ENCODE measurements at places on chromosomes 4 and X.

- H3K27ac ChIP-seq, result no peak overlapping the region
- DNase-seq, result no peak
- H3K27me3 ChIP-seq, result no peaks in the 10 kb centered on the region
- no peak overlapping the region for H3K4me3 ChIP-seq
- H3K4me1 ChIP-seq, result no peaks in the 10 kb centered on the region
Measured at GRCh38 chr4:11312389-11312788, 116.3 kb downstream of the HS3ST1 start.

- no peak for DNase-seq
- no peak overlapping the region for H3K27ac ChIP-seq
- peaks cover 3% of the 10 kb centered on the region for H3K27me3 ChIP-seq
- no peaks in the 10 kb centered on the region for H3K36me3 ChIP-seq
- H3K4me1 ChIP-seq, result no peaks in the 10 kb centered on the region
- H3K4me3 ChIP-seq, result no peak overlapping the region
Measured at GRCh38 chrX:132576939-132577338, 88.1 kb upstream of the MBNL3 start.

DNA sequence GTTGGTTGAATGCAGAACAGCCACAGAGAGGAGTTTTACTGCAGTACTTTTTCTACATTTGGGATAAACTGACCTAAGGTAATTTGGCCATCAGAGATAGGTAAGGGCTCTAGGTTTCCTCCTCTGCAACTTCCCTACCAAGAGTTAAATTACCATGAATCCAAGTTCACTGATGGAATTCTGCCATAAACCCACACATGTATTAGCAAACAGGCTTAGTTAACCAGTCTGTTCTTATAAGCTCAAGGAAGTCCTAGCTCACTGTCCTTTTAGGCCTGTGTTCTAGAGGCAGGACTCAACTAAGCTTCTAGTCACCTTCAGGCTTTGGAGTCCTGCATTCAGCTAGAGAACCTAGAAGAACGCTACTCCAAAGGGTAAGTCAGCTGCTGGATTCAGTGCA lies 4.0 kb downstream of the FAM114A1 start:
- H3K27ac ChIP-seq, result no peak overlapping the region
- no peaks in the 10 kb centered on the region for H3K36me3 ChIP-seq
- no peak for DNase-seq
- no peaks in the 10 kb centered on the region for H3K27me3 ChIP-seq
- H3K4me1 ChIP-seq, result peaks cover 16% of the 10 kb centered on the region

- no peaks in the 10 kb centered on the region for H3K4me1 ChIP-seq
- H3K27me3 ChIP-seq, result peaks cover 13% of the 10 kb centered on the region
- no peaks in the 10 kb centered on the region for H3K36me3 ChIP-seq
- H3K27ac ChIP-seq, result no peak overlapping the region
Measured at GRCh38 chr4:7295197-7295910, 103.0 kb downstream of the SORCS2 start.

GRCh38 chr4:140568507-140569306 lies at the start of gene UCP1:
Gene UCP1 (minus strand): TSS chr4:140568961. CDS start chr4:140568729, 232 bp downstream.
- peaks cover 38% of the 10 kb centered on the region for H3K27me3 ChIP-seq
- peak; percentile 24 for DNase-seq
- H3K36me3 ChIP-seq, result no peaks in the 10 kb centered on the region

GRCh38 chrX:102339312-102340298 lies 92.6 kb downstream of the NXF2 start:
- H3K4me3 ChIP-seq, result no peak overlapping the region
- H3K27me3 ChIP-seq, result no peaks in the 10 kb centered on the region
- no peak overlapping the region for H3K27ac ChIP-seq
- H3K36me3 ChIP-seq, result no peaks in the 10 kb centered on the region
- H3K4me1 ChIP-seq, result no peaks in the 10 kb centered on the region

GRCh38 chr4:10623241-10623640 lies 61.3 kb downstream of the CLNK start:
- peaks cover 14% of the 10 kb centered on the region for H3K4me1 ChIP-seq
- no peaks in the 10 kb centered on the region for H3K36me3 ChIP-seq
- no peak for DNase-seq
- no peak overlapping the region for H3K27ac ChIP-seq
- H3K4me3 ChIP-seq, result no peak overlapping the region

- peaks cover 3% of the 10 kb centered on the region for H3K27me3 ChIP-seq
- H3K36me3 ChIP-seq, result no peaks in the 10 kb centered on the region
- H3K27ac ChIP-seq, result no peak overlapping the region
- no peak overlapping the region for H3K4me3 ChIP-seq
Measured at GRCh38 chrX:20500949-20501348, 234.2 kb upstream of the RPS6KA3 start.

- H3K36me3 ChIP-seq, result peaks cover 3% of the 10 kb centered on the region
- H3K27me3 ChIP-seq, result peaks cover 5% of the 10 kb centered on the region
- H3K4me3 ChIP-seq, result peak within 1 kb of the TSS; percentile 93
- H3K27ac ChIP-seq, result peak within 1 kb of the TSS; percentile 84
- peaks cover 22% of the 10 kb centered on the region for H3K4me1 ChIP-seq
Measured at GRCh38 chr4:40629401-40630334, at the start of gene RBM47. Gene RBM47 (minus strand): TSS chr4:40629864. CDS start chr4:40438893, 190,971 bp downstream.

GRCh38 chrX:140157611-140158010 lies 192.3 kb upstream of the CXorf66 start:
- H3K4me3 ChIP-seq, result no peak overlapping the region
- no peaks in the 10 kb centered on the region for H3K27me3 ChIP-seq
- no peaks in the 10 kb centered on the region for H3K36me3 ChIP-seq
- no peak overlapping the region for H3K27ac ChIP-seq
- no peak for DNase-seq

GRCh38 chrX:23908219-23909004 lies 606 bp downstream of the CXorf58 start:
- no peak for DNase-seq
- H3K4me3 ChIP-seq, result peak overlapping the region; percentile 82

- no peak for DNase-seq
- no peaks in the 10 kb centered on the region for H3K27me3 ChIP-seq
- H3K36me3 ChIP-seq, result peaks cover 14% of the 10 kb centered on the region
- H3K27ac ChIP-seq, result peak overlapping the region; percentile 54
- peaks cover 7% of the 10 kb centered on the region for H3K4me1 ChIP-seq
Measured at GRCh38 chr4:105280338-105281123, 133.9 kb downstream of the TET2 start.

- no peak overlapping the region for H3K27ac ChIP-seq
- DNase-seq, result no peak
- peaks cover 2% of the 10 kb centered on the region for H3K27me3 ChIP-seq
- no peak overlapping the region for H3K4me3 ChIP-seq
Measured at GRCh38 chr4:113131621-113132020, 82.2 kb downstream of the ANK2 start.

DNA sequence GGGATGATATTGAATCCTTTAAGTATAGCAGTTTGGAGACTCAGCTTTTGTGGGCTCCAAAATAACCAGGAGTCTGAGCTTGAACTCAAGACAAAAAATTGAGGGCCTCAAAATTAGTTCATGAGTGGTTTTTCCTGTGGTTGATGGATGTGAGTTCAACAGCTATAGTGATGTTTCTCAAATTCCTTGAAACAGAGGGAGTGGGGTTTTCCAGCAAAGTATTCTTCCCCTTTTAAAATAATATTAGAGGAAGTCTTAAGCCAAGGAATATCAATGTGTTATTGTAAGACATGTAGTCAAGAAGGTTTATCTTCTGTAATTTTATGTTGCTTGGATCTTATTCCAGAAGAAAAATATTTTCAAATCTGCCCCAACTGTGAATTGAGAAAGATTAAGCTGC lies 10.6 kb downstream of the OTC start:
- H3K4me3 ChIP-seq, result no peak overlapping the region
- no peaks in the 10 kb centered on the region for H3K27me3 ChIP-seq
- H3K27ac ChIP-seq, result no peak overlapping the region
- DNase-seq, result no peak
- H3K4me1 ChIP-seq, result no peaks in the 10 kb centered on the region
- H3K36me3 ChIP-seq, result no peaks in the 10 kb centered on the region

DNA sequence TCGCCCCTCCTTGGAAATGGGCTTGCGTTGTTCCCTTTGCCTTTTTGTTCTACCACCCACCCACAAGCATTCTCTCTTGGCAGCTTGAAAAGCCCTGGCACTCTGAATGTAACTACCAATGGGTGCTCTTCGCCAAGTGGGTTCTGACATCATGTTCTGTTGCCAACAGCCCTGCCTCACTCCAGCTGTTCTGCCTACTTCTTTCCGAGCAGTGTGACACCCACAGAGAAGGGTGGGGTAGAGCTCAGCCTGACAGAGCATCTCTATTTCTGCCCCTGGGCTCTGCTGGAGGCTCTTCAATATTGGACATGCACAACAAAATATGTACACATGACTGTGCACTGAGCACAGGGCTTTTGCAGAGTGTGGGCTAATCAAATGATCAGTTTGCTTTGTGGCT lies 15.6 kb upstream of the EXOSC9 start:
- H3K27me3 ChIP-seq, result peaks cover 50% of the 10 kb centered on the region
- H3K4me3 ChIP-seq, result no peak overlapping the region
- H3K27ac ChIP-seq, result no peak overlapping the region
- H3K36me3 ChIP-seq, result no peaks in the 10 kb centered on the region
- no peaks in the 10 kb centered on the region for H3K4me1 ChIP-seq

DNA sequence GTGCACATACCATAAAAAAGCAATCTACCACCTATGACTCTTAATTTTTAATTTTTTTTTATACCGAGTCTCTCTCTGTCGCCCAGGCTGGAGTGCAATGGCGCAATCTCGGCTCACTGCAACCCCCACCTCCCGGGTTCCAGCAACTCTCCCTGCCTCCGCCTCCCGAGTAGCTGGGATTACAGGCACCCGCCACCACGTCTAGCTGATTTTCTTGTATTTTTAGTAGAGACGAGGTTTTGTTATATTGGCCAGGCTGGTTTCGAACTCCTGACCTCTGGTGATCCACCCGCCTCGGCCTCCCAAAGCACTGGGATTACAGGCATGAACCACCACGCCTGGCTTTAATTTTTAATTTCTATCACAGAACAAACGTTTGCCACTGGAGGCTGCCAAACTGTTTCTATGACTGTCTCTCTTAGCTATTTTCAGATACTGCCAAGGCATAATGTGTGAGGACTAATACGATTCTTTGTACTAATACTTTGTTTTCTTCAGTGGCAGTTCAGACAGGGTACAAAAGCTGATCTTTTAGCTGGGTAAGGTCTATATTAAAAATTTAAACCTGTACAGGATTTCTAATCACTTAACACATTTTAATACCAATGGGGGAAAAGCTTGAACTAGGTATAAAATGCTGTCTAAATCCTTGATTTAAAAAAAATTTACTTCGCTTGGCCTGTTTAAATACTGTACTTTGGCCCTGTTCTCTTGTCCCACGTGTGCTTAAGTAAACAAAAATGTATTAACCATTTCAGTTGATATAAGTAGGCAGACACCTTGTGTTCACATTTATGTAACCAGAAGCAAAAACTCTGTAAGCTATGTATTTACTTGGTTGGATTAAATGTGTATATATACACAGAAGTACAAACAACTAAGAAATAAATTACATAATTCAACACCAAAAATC lies 2.3 kb downstream of the PGRMC2 start:
- H3K27ac ChIP-seq, result no peak overlapping the region
- no peaks in the 10 kb centered on the region for H3K27me3 ChIP-seq
- H3K36me3 ChIP-seq, result peaks cover 12% of the 10 kb centered on the region
- no peak for DNase-seq

DNA sequence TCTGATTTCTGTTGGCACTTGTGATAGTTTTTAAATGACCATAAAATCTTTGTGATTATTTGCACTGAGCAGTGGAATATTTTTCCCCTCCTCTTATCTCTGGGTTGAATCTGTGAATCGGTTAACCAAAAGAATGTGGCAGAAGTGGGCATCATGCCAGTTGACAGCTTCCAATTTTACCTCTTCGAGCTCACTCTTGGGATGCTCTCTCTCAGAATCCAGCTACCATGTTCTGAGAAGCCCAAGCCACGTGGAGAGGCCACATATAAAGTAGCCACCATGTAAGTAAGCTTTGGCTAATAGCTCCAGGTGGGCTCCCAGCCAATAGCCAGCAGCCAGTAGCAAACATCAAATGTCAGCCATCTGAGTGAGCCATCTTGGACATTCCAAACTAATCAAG lies 12.9 kb upstream of the WDR19 start:
- no peak overlapping the region for H3K4me3 ChIP-seq
- H3K36me3 ChIP-seq, result no peaks in the 10 kb centered on the region
- H3K27me3 ChIP-seq, result no peaks in the 10 kb centered on the region
- peaks cover 52% of the 10 kb centered on the region for H3K4me1 ChIP-seq
- no peak overlapping the region for H3K27ac ChIP-seq

GRCh38 chrX:39599339-39599738 lies 498.4 kb downstream of the BCOR start:
- H3K36me3 ChIP-seq, result no peaks in the 10 kb centered on the region
- DNase-seq, result no peak
- no peak overlapping the region for H3K4me3 ChIP-seq
- peaks cover 1% of the 10 kb centered on the region for H3K27me3 ChIP-seq
- no peaks in the 10 kb centered on the region for H3K4me1 ChIP-seq
- no peak overlapping the region for H3K27ac ChIP-seq

GRCh38 chr4:20331642-20332041 lies 79.9 kb downstream of the SLIT2 start:
- H3K27me3 ChIP-seq, result no peaks in the 10 kb centered on the region
- no peak overlapping the region for H3K27ac ChIP-seq
- no peak overlapping the region for H3K4me3 ChIP-seq
- H3K4me1 ChIP-seq, result no peaks in the 10 kb centered on the region
- no peaks in the 10 kb centered on the region for H3K36me3 ChIP-seq

GRCh38 chr4:185054886-185055285 lies 36.6 kb downstream of the HELT start:
- H3K4me3 ChIP-seq, result no peak overlapping the region
- H3K4me1 ChIP-seq, result no peaks in the 10 kb centered on the region
- no peak for DNase-seq
- no peak overlapping the region for H3K27ac ChIP-seq
- peaks cover 23% of the 10 kb centered on the region for H3K27me3 ChIP-seq

GRCh38 chr4:1975880-1976279 lies 32.9 kb downstream of the NELFA start:
- H3K4me3 ChIP-seq, result no peak overlapping the region
- peaks cover 64% of the 10 kb centered on the region for H3K36me3 ChIP-seq

- peaks cover 12% of the 10 kb centered on the region for H3K4me1 ChIP-seq
- no peaks in the 10 kb centered on the region for H3K36me3 ChIP-seq
- H3K27ac ChIP-seq, result no peak overlapping the region
- H3K27me3 ChIP-seq, result peaks cover under 1% of the 10 kb centered on the region
- no peak overlapping the region for H3K4me3 ChIP-seq
Measured at GRCh38 chr4:10033191-10033881, 12.0 kb upstream of the SLC2A9 start.

DNA sequence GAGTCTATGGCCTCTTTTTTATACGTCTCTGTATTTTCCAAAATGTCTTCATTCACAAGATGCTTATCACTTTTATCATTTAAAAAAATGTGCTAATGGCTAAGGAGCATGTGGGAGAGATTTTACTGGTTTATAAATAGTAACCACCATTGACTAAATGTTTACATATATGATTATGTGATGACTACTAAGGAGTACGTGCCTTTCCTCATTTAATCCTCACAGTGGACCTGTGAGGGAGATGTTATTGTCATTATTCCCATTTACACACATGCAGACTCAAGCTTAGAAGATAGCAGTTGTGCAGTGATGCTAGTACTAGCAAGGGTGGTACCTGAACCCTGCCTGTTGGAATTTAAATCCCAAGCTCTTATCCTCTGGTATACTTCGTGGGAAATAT lies 2.4 kb downstream of the SRD5A3 start:
- H3K4me1 ChIP-seq, result peaks cover 13% of the 10 kb centered on the region
- DNase-seq, result no peak
- no peak overlapping the region for H3K4me3 ChIP-seq
- no peak overlapping the region for H3K27ac ChIP-seq
- H3K27me3 ChIP-seq, result no peaks in the 10 kb centered on the region

- no peak overlapping the region for H3K4me3 ChIP-seq
- no peak overlapping the region for H3K27ac ChIP-seq
- H3K36me3 ChIP-seq, result no peaks in the 10 kb centered on the region
- no peaks in the 10 kb centered on the region for H3K4me1 ChIP-seq
- no peak for DNase-seq
Measured at GRCh38 chr4:23861897-23862296, 27.9 kb downstream of the PPARGC1A start.
